Muscle of arm (tissue), 14 donors: ENCODE measurements at places on chromosomes 3 and 15.

DNA sequence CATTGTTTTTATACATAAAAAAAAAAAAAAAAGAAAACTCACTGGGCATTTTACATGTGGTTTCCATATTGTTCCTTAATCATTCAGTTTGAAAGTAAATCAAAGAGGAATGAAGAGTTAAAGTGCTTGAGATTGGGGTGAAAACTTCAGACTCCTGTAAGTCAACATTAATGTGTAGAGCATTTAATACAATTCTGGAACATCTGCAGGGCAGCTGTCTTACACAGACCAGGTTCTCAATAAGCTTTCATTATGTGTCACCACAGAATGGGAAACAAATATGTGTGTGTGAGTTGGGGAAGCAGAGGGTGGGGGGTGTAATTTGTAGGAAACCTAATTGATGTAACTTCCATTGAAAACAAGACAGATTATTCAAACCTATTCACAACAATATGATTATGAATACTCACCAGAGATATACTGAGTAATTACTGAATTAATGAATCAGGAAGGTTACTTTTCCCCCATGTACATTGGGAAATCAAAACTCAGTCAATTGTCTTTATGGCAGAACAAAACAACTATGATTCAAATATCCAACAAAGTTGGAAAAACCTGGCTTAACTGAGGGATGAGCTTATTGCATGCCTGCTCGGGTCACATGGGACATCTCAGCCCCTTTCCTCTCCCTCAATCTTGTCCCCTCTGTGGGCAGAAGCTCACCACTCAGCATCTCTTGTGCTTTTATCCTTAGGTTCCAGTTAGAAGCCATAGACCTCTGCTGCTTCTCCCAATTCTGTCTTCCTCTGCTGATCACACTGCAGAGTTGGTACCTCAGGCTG is 281.2 kb upstream of the THBS1 start:
- DNase-seq = no peak

- DNase-seq = peak; percentile 17
Observed at GRCh38 chr3:81743096-81744025, 18.1 kb downstream of the GBE1 start.

- no peak for DNase-seq
Observed at GRCh38 chr3:159045279-159045885, 243.5 kb downstream of the MFSD1 start.

DNA sequence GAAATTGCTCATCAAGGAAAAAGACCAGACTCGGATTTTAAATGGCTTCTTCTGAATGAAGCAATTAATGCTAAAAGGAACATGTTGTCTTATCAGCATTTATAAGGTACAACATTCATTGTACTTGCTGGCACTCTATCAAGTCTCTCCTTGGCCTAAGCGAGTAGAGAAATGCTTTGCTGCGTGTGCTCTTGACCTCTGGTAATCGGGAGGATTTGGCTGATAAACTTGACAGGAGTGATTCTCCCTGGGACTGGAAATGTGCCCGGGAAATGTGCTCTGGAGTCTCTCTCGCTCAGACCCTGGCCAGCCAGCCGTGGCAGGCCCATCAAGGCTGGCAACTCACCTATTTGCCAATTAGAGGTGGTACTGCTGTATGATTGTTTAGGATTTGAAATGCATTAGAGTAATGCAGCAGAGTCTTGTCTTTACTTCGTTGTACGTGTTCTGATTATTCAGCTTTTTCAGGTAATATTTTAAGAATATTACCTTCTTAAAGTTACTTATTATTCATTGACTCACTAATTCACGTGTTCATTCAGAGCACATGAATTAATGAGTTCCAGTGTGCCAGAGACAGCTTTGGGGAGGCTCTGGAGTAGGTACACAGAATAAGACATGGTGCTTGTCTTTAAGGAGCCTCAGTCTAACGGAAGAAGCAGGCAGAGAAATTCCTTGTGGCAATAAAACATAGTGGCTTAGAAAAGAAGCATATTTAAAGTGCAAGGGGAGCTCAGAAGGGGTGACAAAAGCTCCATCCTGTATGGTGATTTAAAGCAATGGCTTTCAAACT is 48.0 kb upstream of the TPRG1 start:
- DNase-seq = no peak

- no peak for DNase-seq
Observed at GRCh38 chr15:58330741-58331559, 100.8 kb upstream of the LIPC start.

DNA sequence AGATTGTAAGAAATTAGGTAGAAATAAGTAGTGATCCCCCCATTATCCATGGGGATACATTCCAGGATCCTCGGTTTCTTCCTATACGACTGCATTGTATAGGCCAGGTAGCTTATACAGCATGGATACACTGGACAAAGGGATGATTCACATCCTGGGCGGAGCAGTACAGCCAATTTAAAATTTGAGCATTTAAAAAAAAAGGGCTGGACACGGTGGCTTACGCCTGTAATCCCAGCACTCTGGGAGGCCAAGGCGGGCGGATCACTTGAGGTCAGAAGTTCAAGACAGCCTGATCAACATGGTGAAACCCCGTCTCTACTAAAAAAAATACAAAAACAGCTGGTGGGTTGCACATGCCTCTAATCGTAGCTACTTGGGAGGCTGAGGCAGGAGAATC is 976 bp upstream of the ARGFX start:
- no peak for DNase-seq

- DNase-seq = no peak
Observed at GRCh38 chr15:83153288-83153687, 45.8 kb downstream of the TM6SF1 start.

DNA sequence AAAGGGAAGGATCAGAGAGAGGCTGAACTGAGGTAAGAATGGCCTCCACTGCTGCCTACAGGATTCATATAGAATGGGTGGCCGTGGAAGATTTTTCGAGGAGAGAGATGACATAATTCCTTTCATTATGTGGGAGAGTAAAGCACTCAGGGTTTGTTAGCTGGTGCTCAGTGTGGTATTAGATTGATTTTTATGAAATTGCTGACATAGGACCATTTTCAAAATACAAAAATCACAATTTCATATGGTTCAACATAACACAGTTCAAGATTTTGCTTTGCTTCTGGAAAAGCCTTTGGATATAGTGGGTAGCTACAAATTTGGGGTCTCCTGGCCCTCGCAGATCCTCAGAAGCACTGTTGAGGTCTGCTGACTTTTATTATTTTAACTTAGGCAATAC is 95.4 kb downstream of the KCNAB1 start:
- no peak for DNase-seq

- DNase-seq = no peak
Observed at GRCh38 chr15:70132571-70132970, 34.9 kb upstream of the TLE3 start.
